ENCODE measurements at places on chromosomes 5 and 9. TPM values are rescaled to one million over a fixed set of nuclear protein-coding genes. Genes with fewer than 3 reads are reported as not detected.

DNA sequence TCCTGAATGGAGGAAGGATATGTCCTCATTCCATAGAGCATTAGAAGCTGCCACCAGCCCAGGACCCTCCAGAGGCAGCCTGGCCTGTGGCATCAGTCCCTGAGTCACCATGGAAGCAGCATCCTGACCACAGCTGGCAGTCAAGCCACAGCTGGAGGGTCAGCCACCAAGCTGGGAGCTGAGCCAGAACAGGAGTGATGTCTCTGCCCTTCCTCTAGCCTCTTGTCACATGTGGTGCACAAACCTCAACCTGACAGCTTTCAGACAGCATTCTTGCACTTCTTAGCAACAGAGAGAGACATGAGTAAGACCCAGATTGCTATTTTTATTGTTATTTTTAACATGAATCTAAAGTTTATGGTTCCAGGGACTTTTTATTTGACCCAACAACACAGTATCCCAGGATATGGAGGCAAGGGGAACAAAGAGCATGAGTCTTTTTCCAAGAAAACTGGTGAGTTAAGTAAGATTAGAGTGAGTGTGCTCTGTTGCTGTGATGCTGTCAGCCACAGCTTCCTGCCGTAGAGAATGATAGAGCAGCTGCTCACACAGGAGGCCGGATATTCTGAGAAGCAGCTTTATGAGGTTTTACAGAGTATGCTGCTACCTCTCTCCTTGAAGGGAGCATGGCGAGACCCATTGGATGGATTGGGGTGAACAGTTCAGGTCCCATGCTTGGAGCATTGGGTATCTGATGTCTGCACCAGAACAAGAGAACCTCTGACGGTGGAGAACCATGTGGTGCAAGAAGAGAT lies 13.0 kb upstream of the CYFIP2 start:
- no peak for DNase-seq

DRD1 gene
- not detected for polyA plus RNA-seq

DNA sequence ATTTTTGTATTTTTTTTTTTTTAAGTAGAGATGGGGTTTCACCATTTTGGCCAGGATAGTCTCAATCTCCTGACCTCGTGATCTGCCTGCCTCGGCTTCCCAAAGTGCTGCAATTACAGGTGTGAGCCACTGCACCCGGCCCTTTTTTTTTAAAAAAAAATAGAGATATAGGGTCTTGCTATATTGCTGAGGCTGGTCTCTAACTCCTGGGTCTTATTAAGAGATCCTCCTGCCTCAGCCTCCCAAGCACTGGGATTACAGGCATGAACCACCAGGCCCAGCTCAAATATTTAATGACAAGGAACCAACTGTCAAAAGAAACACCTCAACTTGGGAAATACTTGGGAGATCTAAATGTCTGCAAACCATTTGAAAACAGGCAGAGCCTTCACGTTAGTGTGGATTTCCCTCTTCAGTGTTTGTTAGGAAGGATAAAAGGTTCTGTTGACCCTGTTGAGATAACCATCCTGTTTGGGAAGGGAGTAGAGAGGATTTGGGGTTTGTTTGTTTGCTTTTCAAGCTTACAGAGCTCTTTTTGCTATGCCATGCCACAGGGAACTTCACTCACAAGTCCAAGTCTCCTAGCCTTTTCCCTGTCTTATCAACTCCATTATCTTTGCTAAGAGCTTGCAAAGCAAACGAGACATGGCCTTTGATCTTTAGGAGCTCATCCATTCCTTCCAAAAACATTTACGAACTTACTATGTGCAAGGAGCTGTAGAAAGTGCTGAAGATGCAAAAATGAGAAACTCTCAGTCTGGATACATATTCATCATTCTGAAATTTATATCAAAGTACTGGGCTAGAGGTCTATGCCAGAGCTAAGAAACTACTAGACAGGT lies 7.5 kb downstream of the FAXDC2 start:
- no peak for DNase-seq

GRCh38 chr5:179164331-179165311 lies 104.4 kb downstream of the ZNF354C start:
- DNase-seq, result no peak

DNA sequence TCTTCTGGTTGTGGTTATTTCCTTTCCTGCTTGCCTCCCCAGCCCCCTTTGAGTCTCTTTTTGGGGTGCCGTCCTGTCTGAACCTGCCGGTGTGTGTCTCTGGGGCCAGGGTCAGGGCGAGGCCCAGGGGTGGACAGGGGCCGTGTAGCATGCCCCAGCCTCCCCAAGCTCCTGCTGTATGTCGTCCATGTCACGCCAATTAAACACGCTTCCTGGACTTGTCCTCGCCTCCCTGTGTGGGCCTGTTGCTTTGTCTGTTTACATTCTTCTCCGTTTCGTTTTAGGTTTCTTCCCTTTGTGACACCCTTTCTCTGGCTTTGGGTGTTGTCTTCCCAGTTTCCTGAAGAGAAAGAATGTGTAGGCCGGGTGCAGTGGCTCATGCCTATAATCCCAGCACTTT lies 28.5 kb upstream of the HMCN2 start:
- DNase-seq, result no peak

GRCh38 chr9:129422843-129423192 lies 198.1 kb downstream of the C9orf50 start:
- DNase-seq, result no peak

DNA sequence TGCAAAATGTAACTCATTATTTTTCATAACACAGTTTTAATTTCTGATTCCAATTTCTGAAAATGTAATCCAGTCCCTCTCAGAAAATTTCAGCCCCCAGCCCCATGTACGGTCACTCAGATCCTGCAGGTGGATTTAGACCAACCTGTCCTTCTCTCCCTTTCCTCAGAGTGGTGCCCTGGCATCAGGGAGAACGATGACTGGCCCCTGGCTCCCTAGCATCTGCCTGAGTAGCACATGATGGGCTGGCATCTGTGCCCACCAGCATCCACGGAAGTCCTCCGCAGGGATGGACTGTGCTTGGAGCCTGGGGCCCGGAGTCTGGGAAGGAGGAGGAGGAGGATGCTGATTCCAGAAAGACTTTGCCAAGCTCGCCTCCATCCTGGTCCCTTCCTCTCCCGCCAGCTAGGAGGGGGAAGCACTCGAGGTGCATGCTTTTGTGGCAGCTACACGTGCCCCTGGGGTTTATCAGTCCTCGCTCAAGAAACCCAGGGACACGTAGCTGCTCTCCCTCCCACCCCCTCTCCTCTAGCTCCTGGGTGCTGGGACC lies 54.4 kb upstream of the RUFY1 start:
- no peak for DNase-seq

LIX1 gene
- polyA plus RNA-seq, result 3.8 TPM

- no peak for DNase-seq
Measured at GRCh38 chr5:128962211-128962610, 3.1 kb upstream of the SLC27A6 start.

- no peak for DNase-seq
Measured at GRCh38 chr9:34664281-34665066, 2.0 kb upstream of the CCL27 start.

Measured in renal cortex interstitium (tissue), 15 donors.